ENCODE measurements at places on chromosomes 2 and 18.

DNA sequence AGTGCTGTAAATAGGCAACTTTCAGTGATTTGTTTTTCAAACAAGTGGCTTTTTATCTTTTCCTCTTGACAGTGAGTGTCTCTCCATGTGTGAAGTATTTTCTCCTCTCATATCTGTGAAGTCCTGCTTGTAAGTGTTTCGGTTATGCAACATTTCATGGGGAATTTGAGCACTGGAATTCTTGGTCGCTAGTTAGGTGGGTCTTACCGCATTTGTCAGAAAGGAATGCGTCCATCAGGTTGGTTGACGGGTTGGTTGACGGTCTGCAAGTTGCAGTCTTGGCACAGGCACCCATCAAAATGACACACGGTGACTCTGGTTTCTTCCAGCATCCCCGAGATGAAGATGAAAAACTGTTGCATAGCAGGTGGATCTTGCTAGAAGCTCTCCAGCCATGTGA is 109.8 kb downstream of the AGAP1 start:
- DNase-seq, result no peak

DNA sequence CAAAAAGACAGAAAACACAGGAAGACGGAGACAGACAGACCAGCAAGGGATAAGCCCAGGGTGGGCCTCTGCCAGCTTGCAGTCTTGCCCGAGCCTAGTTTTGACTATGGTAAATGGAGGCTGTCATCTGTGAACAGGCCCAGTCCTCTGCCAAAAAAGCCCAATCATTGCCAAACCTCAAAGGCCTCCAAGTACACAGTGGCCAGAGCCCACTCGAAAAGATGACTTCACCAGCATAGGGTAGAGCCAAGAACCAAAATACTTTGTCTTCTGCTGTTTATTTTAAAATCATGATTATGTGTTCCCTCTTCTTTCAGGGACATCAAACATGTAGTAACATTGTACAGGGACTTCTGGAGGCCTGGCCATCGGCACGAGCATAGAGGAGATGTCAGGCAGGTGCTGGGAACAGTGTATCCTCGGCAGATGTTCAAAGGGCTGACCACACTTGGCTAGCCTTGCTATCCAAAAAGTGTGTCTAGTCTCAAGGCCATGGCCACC is 66.0 kb downstream of the TTC32 start:
- no peak for DNase-seq

GRCh38 chr18:8277270-8277669 is 332.0 kb upstream of the RAB12 start:
- no peak for DNase-seq

DNA sequence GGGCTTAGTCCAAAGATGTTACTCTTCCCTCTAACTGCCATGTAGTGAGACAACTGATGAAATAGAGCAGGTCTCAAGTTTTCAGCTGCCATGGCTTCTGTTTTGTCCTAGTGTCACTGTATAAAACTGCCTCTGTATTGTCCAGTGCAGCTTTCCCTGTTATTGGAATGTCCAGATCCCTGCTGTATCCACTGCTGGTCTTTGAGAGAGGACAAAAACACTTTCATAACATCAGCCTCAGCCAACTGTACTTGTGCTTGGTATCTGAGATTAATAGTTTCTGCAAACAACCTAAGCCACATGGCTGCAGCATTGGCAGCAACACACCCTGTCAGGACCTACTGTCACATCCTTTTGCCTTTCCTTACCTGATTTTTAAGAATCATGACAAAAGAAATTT is 480.2 kb downstream of the LPIN1 start:
- DNase-seq, result no peak

- no peak for DNase-seq
Measured at GRCh38 chr2:68119504-68119903, 38.2 kb upstream of the PNO1 start.

- DNase-seq, result no peak
Measured at GRCh38 chr18:46336278-46337111, 232.3 kb downstream of the HAUS1 start.

DNA sequence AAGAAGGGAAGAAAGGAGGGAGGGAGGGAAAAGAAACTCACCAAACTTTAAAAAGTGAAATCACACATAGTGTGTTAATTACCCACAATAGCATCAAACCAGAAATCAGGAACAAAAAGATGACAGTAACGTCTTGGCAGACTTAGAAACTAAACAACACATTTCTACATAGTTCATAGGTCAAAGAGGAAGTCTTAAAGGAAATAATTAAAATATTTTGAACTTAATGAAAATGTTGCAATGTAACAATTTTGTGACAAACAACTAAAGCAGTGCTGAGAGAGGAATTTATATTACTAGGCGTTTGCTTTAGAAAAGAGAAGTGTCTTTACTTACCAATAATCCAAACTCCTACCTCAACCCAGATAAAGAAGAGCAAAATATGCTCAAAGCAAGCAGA is 505.0 kb upstream of the ID2 start:
- no peak for DNase-seq

DNA sequence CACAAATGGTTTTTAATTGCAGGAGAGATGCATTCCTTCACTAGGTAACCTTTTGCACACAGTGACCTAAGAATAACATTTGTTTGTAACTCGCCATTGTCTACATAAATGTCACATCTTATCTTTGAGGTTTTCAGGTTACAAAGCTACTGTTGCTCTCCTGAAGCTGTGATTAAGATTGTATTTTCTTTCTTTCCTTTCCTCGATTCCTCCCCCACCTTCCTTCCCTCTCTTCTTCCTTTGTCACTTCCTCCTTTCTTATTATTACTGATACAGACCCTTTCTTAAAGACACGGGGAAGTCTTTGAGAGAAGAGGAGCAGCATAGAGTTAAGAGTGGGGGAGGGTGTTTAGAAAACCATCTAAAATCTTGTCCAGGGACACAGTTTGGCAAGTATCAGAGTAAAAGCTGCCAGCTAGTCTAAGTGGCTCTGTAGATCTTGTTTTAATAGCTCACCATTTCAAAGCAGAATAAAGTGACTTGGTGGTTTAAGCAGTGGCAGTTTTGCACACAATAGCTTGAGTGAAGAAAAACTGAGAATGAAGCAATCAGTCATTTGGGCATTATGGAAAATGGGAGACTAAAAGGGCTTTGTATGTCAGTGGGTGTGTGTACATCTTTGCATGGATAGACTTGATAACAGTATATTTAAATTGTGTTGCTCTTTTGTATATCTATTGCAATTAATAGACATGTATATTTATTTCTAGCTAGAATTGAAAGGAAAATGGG is 10.9 kb downstream of the CERS6 start:
- no peak for DNase-seq
